ENCODE measurements at places on chromosomes 6 and 20.

GRCh38 chr6:15431762-15432483 is 186.1 kb downstream of the JARID2 start:
- DNase-seq: peak; percentile 71

- DNase-seq: peak; percentile 54
These were observed 278.6 kb upstream of the TCF21 start for GRCh38 chr6:133610227-133610840.

GRCh38 chr6:84798257-84798656 is 33.9 kb upstream of the TBX18 start:
- no peak for DNase-seq

DNA sequence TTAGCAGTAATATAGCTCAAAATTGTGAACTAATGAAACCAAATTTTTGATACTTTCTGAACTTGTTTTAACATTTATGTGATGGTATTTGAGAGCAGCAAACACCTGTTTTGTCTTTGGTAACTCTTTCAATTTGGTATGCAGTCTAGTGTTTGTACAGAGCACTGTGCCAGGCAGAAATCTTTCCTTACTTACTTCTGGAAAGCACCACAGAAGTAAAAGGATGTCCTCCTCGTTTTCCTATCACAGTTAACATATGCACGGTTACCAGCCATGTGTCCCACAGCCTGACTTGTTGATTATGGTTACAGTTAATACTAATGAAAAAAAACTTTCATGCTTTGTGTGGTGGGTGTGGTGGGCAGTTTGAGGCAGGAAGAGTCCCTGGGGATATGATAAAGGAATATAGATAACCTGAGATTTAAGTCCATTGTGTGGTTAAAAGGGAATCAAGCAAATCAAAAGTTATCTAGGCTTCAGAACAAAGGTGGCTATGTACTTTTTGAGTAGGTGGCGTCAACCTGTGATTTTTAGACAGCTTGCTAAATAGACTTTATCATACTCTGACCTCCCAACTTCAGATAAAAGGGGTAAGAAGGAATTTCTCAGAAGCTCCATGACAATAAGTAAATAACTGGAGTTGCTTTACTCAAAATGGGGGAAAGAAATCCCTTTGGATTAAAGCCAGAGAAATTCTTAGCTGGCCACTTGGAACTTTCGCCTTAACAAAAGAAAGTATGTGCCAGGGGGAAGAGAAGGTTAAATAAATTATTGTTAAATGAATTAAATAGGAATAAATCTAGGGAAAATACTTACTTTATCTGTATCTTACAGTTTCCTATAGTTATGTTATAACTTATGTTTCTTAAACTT is 20.1 kb upstream of the COL10A1 start:
- DNase-seq: no peak

GRCh38 chr6:90893400-90893799 is 306.5 kb upstream of the MAP3K7 start:
- DNase-seq: no peak

- no peak for DNase-seq
These were observed 369.1 kb downstream of the MAFB start for GRCh38 chr20:40319741-40320516.

DNA sequence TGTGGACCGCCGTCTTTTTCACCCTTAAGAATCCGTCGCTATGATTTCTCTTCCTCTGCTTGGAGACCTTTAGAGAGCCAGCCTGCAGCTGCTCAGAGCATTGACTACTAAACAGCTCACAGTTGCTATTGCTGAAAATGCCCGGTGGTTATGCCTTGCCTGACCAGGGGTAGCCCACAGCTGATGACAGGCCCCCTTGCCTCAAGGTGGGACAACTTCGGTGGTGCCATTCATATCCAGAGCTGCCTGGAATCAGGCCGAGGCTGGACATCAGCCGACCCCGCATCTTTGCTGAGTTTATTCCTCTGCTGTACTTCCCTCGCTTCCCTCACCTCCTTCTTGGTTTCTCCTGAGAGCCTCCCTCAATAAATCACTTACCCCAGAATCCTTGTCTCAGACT is 39.6 kb downstream of the OVOL2 start:
- DNase-seq: no peak

DNA sequence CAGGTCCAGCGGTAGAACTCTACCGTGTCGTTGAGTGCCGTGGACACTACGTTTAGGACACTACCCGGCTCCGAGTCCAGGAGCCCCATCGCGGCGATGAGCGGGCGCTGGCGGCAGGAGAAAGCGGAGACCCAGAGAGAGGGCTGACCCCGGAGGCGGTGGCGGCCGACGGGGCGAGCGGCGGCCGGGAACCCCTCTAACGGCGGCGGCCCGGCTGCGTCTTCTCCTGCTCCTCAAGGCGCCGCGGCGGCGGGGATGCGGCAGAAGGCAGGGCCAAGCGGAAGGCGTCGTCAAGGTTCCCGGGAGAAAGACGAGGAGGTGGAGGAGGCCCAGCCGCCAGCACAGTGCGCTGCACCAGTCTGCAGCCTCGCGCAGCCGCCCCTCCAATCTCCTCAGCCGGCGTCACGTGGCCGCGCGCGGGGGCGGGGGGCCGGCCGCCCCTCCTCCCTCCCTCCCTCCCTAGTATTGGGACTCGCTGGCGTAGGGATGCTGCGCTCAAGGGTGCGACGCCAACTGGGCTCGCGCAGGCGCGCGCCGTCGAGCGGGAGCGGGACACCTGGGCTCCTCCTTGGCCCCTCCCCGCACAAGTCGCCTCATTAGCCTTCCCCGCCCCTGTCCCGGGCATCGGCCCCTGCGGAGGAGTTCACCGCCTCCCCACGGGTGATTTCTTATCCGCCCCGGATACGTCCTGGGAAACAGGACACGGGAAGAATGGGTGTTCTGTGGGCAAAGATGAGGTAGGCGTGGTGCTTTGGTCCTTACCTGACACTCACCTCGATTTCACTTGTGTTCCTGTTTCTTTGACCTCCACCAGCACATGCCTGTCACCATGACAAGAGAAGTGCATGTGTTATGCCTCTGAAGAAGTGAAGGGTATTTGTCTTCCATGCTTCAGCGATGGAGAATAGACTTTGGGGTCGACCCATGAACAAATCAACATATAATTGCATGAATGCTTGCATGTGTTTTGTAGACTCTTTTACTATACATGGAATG is at the start of gene ELOVL4:
Gene ELOVL4, minus strand, starts transcription at position 363 of the 996 bp plus-strand sequence. Its CDS starts 274 bp downstream, at position 89.
- DNase-seq: peak; percentile 87

- DNase-seq: no peak
These were observed 52.1 kb downstream of the FAXC start for GRCh38 chr6:99297415-99297814.

DNA sequence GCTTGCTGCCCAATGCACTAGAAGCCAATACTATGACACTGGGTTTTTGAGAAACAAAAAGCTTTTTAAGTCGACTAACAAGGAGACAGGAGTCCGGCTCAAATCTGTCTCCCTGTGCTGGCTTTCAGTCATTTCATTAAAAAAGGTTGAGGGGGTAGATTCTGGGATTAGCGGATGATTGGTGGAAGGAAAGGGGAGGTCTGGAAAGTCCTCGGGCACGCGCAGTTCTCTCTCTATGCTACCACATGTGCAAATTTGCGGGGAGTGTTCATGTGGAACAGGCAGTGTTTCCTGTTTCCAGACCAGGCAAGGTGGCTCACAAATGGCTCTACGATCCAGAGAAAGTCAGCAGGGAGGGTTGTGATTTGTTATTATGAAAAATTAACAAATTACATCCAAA is 89.1 kb upstream of the TOX2 start:
- no peak for DNase-seq

DNA sequence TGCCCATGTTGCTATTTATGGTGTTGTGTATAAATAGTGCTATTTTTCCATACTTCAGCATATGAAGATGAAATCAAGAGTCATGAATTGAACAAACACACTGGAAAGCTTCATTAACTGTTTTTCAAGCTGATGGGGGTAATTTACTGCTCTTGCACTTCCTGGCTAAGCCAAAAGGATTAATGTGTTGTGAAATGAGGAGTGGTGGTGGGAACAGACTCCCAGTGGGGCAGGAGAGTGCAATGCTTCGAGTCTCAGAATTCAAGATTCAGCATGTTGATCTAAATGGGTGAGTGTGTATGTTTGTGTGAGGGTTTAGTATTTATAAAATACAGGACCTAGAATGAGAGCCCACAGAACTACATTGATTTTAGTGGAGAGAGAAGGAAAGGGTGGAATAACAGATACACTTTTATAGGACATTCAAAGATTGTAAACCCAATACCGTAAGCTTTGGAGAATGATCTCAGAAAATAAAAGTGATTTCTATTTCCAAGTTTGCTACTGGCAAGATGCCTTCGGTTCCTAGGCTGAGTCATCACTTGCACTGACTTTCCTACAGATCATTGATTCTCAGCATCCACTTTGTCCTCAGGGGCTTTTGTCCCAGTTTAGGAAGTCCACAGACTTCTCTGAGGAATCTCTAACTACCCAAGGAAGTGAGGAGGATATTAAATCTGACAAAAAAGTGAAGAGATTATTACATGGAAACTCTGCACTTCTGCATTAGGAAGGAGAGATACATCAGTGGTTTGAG is 303.6 kb downstream of the TRDN start:
- peak; percentile 7 for DNase-seq

- DNase-seq: no peak
These were observed 7.0 kb downstream of the IL22RA2 start for GRCh38 chr6:137166247-137167098.

- peak; percentile 49 for DNase-seq
These were observed 66.6 kb downstream of the JARID2 start for GRCh38 chr6:15312500-15312899.

GRCh38 chr6:24980507-24981385 is 45.0 kb upstream of the RIPOR2 start:
- DNase-seq: peak; percentile 16

DNA sequence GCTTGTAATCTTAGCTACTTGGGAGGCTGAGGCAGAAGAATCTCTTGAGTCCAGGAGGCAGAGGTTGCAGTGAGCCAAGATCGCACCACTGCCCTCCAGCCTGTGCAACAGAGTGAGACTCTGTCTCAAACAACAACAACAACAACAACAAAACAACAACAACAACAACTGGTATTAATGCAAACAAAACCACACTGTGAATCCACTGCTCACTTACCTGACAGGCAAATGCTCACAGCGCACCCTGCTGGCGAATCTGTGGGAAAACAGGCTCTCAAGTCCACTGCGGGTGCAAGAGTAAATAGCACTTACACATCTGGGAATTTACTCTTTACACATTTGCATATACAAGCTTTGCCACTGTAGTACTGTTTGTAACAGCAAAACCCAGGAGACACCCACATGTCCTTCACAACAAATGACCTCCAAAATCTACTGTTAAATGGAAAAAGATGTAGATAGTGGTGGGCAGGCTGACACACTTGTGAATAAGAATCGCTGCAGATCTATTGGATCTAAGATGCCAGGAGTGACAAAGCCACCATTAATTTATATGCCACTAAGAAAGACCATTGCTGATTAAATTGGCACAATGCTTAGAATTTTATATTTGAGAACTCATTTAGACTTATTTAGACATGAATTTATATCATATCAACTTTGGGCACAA is 29.3 kb downstream of the NSFL1C start:
- DNase-seq: peak; percentile 73

GRCh38 chr6:166317261-166318212 is 9.3 kb upstream of the PRR18 start:
- DNase-seq: no peak

DNA sequence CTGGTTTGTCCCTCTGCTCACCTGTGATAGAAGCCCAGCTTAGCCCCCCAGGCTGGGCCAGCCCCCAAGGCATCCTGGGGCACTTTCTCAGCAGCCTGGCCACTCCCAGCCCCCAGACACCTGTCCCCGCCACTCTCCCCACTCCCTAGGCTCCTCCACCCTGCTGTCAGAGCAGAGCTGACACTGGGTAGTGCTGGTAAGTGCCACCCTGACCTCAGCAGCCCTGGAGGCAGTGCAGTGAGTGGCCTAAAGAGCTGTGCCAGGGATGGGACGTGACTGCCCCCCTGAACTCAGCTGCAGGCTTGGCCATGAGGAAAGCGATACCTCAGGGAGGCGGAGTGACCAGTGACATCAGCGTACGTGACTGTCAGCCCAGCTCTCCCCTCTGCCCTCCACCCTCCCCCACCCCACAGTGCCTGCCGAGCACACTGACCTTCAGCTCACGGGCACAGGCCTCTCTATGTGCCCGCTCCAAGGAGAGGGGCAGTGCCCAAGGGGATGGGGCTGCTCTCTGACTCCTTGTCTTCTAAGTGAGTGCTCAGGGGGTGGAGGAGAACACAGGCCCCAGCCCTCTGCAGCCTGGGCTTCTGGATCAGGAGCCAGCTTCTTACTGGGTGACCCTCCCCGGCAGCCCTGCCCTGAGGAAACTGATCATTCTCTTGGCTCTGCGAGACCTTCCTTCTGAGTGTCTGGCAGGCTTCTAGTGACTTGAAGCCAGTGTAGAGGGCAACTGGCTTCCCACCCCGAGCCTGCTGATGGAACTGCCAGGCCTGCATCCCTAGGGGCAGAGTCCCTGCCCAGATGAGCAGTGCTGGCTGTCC is 172.7 kb downstream of the MRPL14 start:
- DNase-seq: no peak

GRCh38 chr20:19757487-19758132 is 448 bp upstream of the RIN2 start:
- DNase-seq: peak; percentile 89

DNA sequence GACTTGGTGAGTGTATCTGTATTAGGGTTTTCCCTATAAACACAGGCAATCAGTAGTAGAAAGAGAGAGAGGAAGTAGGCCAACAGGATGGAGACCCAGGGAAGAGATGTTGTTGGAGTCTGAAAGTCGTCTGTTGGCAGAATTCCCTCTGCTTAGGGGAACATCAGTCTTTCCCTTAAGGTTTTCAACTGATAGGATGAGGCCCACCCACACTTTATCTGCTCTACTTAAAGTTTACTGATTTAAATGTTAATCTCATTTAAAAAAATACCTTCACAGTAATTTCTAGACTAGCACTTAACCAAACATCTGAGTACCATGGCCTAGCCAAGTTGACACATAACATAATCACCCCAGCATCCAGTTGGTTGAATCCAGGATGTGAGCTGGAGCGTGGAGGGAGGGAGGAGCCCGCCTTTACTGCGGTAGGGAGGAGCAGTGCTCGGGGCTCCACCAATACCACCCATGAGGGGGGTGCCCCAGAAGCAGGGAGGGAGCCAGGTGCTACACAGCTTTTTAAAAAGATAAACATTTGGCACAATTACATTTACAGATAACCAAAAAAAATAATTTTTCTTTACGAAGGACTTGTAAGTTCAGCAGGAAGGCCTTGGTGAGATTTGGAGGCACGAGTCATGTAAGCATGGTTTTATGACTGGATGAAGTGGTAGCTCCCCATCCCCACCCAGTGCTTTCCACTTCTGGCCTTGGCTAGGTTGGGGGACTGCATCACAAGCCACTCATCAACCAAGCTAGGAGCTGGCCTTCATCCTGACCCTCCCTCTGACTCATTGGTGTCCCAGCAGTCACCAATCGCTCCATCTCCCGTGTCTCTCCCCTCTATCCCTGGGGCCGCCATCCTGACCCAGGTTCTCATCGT is 18.4 kb upstream of the SNX9 start:
- peak; percentile 29 for DNase-seq

Measured in GM23248 (cell line).